Caco-2 (cell line): ENCODE measurements at places on chromosomes 2 and 18.

DNA sequence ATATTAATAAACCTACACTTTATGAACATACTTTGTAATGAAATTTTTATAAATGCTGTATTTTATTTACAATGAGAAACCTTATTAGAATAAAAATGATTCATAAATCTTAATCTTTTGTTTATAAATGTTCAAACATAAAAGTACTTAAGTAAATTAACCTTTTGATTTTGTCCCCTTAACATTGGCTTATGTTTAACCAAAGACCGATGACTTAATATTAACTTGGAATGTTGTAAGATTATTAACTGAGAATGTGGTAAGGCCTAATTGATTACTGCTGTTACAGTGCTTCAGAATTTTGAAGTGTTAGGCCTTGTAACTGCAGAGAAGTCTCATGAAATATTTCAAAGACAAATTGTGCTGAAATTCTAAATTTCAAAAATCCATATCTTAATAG is 5.7 kb downstream of the CPS1 start:
- no peak for DNase-seq

DNA sequence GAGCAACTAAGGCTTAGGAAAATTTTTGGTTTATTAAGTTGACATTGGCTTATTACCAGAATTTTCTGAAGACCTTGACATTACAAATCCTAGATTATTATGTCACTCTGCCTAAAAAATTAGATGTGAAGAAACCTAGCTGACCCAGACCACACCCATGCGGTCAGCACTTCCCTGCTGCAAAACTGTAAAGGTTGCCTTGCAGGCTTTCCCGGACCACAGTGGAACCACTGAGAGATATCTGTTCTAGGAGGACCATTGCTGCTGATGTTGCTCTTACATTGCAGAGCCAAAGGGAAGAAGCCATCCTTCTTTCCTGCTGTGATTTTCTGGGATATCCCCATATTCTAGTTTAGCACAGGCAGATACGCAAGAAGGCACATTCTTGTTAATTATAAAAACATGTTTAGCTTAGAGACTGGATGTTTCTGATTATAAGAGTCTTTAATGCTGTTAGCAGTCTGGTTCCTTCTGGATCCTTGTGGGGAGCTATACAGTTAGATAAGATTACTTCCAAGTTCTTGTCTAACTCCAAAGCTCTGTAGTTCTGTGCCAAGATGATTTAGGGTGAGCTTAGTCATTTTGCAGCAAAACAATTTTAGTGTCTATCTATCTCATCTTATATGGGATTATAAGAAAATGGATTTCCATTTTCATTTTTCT is 70.2 kb downstream of the AOX1 start:
- DNase-seq: no peak

GRCh38 chr2:160411167-160411566 is 82.4 kb downstream of the RBMS1 start:
- DNase-seq: no peak

GRCh38 chr2:14717131-14717530 is 84.6 kb downstream of the LRATD1 start:
- no peak for DNase-seq

- no peak for DNase-seq
These were observed 845 bp downstream of the EML4 start for GRCh38 chr2:42169874-42170521.

GRCh38 chr18:23871410-23871809 is 143.1 kb upstream of the TTC39C start:
- DNase-seq: no peak

DNA sequence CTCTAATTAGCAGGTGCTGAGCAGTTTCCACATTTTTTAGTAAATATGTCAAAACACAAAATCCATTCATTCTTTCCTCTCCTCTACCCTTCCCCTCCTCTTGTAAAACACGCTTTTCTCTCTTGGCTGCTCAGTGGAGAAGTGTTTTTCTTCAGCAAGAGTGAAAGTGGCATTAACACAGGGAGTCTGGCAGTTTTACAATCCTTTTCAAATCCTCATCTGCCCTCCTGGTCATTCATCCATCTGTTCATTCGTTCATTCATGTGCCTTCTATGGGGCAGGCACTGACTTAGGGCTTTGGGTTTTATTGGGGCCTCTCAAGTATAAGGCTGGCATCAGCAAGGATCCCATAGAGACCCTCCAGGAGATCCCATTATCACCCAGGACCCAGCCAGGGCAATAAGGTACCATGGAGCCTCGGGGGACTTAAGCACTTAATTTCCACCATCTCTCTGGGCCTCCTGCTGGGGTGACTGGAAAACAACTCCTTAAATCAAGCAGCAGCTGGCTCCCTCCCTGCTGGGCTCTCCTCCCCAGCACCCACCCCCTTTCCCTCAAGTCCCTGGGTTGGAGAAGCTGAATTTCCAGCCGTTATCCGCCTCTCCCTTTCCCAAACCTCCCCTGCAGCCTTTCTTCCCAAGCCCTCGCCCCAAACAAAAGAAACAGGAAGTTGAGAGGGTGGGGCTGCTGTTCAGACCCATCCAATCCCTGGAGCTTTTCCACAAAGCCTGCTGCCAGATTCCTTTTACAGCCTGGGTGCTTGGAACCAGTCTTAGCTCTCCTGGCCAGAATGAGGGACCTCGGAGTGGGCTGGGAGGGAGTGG is 32.6 kb downstream of the MARCHF4 start:
- DNase-seq: no peak

GRCh38 chr2:175442441-175442840 is 260.9 kb upstream of the ATP5MC3 start:
- no peak for DNase-seq

GRCh38 chr2:134360745-134361487 is 107.0 kb downstream of the MGAT5 start:
- no peak for DNase-seq

GRCh38 chr2:159650574-159650973 is 34.2 kb upstream of the BAZ2B start:
- no peak for DNase-seq

GRCh38 chr2:235216901-235217300 is 265.1 kb downstream of the SH3BP4 start:
- DNase-seq: no peak

DNA sequence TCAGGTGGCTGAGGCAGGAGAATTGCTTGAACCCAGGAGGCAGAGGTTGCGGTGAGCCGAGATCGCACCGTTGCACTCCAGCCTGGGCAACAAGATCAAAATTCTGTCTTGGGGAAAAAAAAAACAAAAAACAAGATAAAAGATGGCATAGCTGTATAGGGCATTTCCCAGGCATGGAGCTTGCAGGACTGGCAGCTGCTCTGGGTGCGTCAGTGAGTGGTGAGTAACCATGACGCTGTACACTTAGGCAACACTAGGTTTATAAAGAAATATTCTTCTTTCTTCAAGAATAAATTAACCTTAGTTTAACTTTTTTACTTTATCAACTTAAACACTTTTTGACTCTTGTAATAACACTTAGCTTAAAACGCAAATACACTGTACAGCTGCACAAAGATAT is 15.4 kb downstream of the TGOLN2 start:
- no peak for DNase-seq

GRCh38 chr2:218780046-218780445 is 1.9 kb upstream of the CYP27A1 start:
- DNase-seq: no peak

DNA sequence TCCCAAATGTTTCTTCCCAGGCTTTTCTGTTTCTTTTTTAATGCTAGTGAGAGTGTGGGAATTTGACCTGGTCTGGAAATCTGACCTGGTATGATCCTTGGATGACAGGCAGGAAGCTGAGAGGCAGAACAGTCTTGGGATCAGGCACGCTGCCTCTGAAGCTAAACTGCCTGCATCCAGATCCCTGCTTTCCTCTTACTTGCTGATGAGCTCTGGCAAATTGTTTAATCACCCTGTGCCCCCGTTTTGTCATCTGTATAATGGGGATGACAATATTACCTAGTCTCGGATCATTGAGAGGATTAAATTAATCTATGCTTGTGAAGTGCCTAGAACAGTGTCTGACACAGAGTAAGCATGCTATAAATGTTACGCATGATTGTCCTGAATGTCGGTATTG is 3.3 kb downstream of the KLHL23 start:
- no peak for DNase-seq

DNA sequence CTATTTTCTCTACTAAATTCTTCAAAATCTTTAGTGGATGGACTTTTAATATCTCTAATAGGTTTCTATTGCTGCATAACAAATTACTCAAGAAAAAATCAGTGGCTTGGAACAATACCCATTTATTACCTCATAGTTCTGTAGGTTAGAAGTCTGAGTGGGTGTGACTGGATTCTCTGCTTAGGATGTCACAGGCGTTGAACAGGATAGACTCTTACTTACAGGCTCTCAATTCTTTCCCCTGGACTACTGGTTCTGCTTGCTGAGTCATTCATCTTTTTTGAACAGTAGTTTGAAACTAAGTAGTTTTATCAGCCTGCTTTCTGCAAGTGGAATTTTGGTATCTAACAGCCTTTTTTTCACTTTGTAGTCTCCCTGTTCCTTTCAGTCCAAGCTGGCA is 265.4 kb downstream of the ZNF385B start:
- DNase-seq: no peak

DNA sequence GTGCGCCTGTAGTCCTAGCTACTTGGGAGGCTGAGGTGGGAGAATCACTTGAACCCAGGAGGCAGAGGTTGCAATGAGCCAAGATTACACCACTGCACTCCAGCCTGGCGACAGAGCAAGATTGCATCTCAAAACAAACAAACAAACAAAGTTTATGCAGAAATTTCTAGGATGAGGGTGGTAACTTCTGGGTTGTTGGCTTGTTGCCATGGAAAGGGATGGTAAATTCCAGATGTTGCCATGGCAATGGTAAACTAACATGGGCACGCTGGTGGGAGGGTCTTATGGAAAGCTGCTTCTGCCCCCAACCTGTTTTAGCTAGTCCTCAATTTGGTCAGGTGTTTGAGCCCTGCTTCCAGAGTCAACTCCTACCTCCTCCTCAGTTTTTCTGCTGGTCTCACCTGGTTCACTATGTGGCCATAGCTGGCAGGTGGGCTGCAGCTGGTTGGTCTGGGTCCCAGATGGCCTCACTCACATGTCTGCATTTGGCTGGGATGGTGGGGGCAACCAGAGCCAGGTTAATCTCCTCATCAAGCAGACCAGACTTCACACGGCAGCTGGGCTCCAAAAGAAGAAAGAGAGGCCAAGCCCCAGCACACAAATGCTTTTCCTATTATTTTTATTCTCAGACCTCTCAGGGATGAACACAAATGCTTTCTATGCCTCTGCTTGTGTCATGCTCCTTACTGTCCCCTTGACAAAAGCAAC is 26.6 kb upstream of the TEX44 start:
- no peak for DNase-seq

DNA sequence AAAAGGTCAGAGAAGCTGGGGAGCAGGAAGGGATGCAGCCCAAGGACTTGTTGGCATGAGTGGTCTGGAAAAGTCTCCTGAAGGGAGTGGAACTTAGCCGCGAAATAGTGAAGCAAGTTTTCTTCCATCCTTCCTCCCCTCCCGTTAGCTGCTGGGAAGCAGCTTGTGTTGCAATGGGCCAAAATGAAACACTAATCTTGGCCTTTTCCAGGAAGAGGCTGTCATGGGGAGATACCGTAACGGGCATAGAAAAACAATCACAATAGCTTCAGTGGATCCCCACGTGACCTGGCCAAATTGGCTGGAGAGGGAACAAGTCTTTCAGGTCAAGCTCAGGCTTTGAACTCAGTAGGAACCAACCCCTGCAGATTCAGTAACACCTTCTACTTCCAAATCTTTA is 49.3 kb downstream of the SEMA4F start:
- DNase-seq: no peak

DNA sequence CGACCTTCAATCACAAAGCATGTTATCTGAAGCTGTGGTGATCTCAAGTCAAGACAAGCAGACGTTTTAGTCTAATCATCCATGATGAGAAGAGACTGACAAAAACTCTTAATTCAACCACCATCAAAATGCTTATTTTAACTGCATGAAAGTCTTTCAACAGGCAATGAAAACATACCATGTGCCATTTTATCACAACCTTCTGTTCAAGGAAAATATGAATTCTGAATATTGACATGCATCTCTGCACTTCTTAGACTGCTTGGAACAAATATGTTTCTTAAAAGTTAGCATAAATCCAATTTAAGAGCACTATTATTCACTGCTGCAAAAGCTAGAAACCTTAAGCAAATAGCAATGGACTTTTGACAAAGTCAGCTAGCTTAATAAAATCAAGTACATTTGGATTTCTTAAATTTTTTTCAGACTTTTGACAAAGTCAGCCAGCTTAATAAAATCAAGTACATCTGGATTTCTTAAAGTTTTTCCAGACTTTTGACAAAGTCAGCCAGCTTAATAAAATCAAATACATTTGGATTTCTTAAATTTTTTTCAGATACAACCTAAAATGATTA is 70.9 kb downstream of the OLA1 start:
- no peak for DNase-seq

GRCh38 chr18:10322435-10322834 is 132.0 kb upstream of the APCDD1 start:
- DNase-seq: no peak

DNA sequence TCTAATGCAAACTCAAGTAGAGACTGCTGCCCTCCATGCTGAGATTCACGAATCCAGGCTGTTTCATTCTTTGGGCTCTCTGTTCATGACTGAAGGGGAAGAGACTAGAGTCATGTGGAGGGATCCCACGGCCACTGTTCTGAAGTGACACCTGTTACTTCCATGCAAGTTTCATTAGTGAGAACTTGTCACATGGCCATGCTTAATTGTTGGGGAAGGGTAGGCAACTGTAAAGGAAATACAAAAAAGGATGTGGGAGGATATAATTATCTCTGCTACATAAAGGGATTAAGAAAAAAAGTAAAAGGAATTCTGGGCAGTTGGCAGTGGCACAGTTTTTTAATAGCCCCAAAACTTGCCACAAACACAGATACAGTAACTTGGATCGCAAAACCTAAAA is 28.0 kb upstream of the PSME4 start:
- DNase-seq: no peak

- no peak for DNase-seq
These were observed 64.0 kb upstream of the CERS6 start for GRCh38 chr2:168392024-168392423.

DNA sequence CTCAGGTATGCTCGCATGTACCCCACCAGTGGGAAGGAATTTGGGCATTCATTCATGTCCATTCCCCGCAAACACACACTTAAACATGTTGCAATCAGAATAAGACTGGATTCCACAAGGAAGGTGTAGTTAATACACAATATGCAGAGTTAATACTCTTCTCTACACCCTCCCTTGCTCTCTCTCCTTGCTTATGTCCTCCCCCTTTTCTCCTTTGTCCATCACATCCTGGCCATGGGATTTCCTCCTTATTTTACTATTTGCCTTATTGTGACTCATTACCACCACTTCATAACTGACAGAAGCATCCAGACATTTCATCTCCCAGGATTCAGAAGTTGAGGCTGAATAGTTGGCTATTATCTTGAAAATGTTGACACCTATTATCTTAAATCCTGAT is 473.8 kb upstream of the SPHKAP start:
- no peak for DNase-seq

GRCh38 chr2:208297961-208298360 is 31.9 kb downstream of the PIKFYVE start:
- no peak for DNase-seq

GRCh38 chr2:178777577-178777976 is 29.6 kb downstream of the TTN start:
- DNase-seq: no peak
